Chondrocyte (in vitro differentiated cells): ENCODE measurements at places on chromosomes 6 and 20. TPM values are rescaled to one million over a fixed set of nuclear protein-coding genes. Genes with fewer than 3 reads are reported as not detected.

- DNase-seq: no peak
- no peaks in the 10 kb centered on the region for H3K4me1 ChIP-seq
- no peaks in the 10 kb centered on the region for H3K36me3 ChIP-seq
- H3K4me3 ChIP-seq: no peak overlapping the region
Observed at GRCh38 chr20:23200413-23200812, 114.3 kb upstream of the CD93 start.

GRCh38 chr20:32918751-32919150 is 60.0 kb downstream of the EFCAB8 start:
- H3K36me3 ChIP-seq: peaks cover 20% of the 10 kb centered on the region
- DNase-seq: no peak
- no peaks in the 10 kb centered on the region for H3K4me1 ChIP-seq
- H3K27me3 ChIP-seq: peaks cover 13% of the 10 kb centered on the region

GRCh38 chr6:125791151-125791819 is 525 bp downstream of the NCOA7 start:
- no peak for DNase-seq
- no peaks in the 10 kb centered on the region for H3K27me3 ChIP-seq
- peaks cover 60% of the 10 kb centered on the region for H3K4me1 ChIP-seq
- peak overlapping the region; percentile 93 for H3K27ac ChIP-seq
- peaks cover 8% of the 10 kb centered on the region for H3K36me3 ChIP-seq

DNA sequence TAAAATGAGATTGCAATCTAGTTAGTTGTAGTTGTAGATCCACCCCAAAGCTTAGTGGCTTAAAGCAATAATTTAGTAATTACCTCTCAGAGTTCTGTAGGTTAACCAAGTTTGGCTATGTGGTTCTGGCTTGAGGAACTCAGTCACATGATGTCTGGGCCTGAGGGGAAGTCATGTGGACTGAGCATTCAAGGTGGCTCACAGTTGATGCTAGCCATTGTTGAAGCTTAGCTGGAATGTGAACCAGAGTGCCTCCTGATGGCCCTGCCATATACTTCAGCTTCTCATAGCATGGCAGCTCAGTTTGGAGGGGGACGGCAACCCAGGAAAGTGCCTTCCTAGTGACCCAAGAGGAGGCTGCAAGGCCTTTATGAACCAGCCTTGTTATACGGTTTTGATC is 263.2 kb upstream of the RNF217 start:
- H3K4me3 ChIP-seq: no peak overlapping the region
- no peak for DNase-seq
- H3K27ac ChIP-seq: no peak overlapping the region
- peaks cover 4% of the 10 kb centered on the region for H3K36me3 ChIP-seq

The CST9 gene
- not detected in 3 replicates for total RNA-seq

The GPX5 gene
- not detected in 3 replicates for total RNA-seq

The KIF13A gene
- total RNA-seq: 39.5 to 51.9 TPM (median 49.7 TPM) in 3 replicates

The CRISP3 gene
- total RNA-seq: not detected in 3 replicates

The C6orf58 gene
- not detected in 3 replicates for total RNA-seq

The SMPDL3A gene
- total RNA-seq: 8.2 to 9.1 TPM (median 8.7 TPM) in 3 replicates

The VEGFA gene
- total RNA-seq: 24.8 to 139 TPM (median 137 TPM) in 3 replicates
